H9 (cell line): ENCODE measurements at places on chromosomes 13 and 19.

DNA sequence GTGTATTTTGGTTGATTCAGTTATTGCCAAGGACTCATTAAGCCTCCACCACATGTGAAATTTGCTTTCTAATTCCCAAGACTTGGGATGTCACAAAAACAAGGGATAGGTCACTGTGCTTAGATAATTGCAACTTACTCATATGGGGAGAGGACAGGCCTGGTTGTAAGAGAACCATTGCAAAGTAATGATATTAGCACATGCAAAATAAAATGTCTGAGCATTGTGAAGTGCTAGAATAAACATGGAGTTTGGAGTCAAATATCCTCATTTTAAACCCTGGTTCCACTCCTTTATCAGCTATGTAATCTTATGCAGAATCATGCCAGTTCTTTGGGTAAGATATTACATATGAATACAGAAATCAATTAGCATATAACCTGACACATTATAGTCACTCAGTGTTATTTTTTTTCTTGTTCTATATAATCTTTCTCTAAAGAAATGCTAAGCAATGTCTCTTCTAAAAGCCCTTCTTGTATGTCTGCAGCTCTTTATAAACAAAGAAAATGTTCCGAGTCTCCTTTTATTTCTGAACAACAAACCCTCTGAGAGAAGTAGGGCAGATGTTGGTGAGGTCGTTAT, 5.5 kb downstream of the CBY2 start:
- no peaks in the 10 kb centered on the region; the same call in 1 of the 2 replicates for H3K4me1 ChIP-seq
- no peak overlapping the region for H3K4me3 ChIP-seq
- no peaks in the 10 kb centered on the region for H3K27me3 ChIP-seq
- H3K36me3 ChIP-seq, result no peaks in the 10 kb centered on the region; the same call in 2 of the 3 replicates
- no peak overlapping the region for H3K27ac ChIP-seq

DNA sequence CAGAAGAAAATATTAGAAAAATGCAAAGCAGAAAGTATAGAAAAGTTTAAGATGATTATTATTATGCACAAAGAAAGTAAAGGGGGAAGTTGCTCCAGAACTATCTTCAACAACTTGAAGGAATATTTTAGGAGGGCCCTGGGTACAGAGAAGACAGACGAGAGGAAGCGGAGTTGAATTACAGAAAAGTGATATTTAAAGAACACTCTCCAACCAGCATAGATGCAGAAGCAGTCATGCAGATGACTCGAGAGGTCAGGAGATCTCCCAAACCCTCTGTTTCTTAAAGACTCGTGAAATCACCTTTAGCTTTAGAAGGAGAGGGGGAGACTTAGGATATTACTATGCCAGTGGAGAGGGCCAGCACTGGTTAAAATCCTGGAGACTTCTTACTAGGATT, 8.5 kb upstream of the SHISA2 start:
- no peak for DNase-seq
- no peaks in the 10 kb centered on the region for H3K4me1 ChIP-seq
- H3K27ac ChIP-seq, result no peak overlapping the region

GRCh38 chr13:24269821-24270220, 39.6 kb upstream of the C1QTNF9 start:
- no peaks in the 10 kb centered on the region for H3K27me3 ChIP-seq
- no peak overlapping the region for H3K4me3 ChIP-seq
- no peak for DNase-seq
- H3K36me3 ChIP-seq, result no peaks in the 10 kb centered on the region
- H3K27ac ChIP-seq, result no peak overlapping the region

DNA sequence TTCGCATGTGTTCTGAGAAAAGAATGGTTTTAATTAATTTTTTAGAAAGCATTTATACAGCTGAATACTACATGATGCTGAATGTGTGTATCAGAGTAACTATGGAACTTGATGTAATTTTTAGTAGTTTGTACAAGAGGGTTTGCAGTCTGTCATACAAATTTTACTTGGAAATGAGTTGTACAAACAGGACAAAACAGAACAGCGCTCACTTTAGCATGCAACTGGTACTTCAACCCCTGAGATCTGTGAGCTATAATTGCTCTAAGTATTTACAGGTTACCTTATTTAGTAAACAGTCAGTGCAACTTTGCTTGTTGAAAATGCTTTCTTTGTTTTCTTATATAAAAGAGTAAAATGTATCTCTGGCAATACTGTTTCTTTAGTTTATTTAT, 706 bp downstream of the TNFRSF19 start:
- H3K36me3 ChIP-seq, result no peaks in the 10 kb centered on the region
- H3K27ac ChIP-seq, result no peak overlapping the region
- no peak for DNase-seq
- no peak overlapping the region for H3K4me3 ChIP-seq
- H3K27me3 ChIP-seq, result no peaks in the 10 kb centered on the region

DNA sequence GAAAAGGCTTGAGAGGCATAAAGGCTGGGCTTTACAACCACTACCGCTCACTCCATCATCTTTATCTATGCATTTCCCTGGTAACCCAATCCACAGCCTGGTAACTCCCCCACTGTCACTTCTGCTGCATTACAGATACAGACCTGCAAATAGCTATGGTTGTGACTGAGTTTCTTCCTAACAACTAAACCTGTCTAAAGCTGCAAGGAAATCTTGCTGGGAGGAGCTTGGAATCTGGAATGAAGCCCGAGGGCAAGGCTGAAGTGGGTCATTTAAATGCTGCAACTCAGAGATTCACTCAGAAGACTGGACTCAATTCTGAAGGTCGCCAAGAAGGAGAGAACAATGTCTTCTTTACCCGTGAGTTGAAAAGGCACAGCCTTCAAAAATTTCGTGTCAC, at the start of gene LGALS13:
TSS of gene LGALS13 (plus strand) at position 301 of the 400 bp plus-strand sequence. CDS start at position 346, 45 bp downstream.
- H3K4me1 ChIP-seq, result peaks cover 3% of the 10 kb centered on the region; the same call in 1 of the 2 replicates
- no peak within 1 kb of the TSS for H3K27ac ChIP-seq
- H3K27me3 ChIP-seq, result no peaks in the 10 kb centered on the region
- DNase-seq, result no peak
- H3K36me3 ChIP-seq, result no peaks in the 10 kb centered on the region
- H3K4me3 ChIP-seq, result no peak within 1 kb of the TSS
